SK-N-MC (cell line): ENCODE measurements at places on chromosomes 11 and 22.

GRCh38 chr22:19535001-19535400 is 10.8 kb upstream of the CLDN5 start:
- DNase-seq: no peak

DNA sequence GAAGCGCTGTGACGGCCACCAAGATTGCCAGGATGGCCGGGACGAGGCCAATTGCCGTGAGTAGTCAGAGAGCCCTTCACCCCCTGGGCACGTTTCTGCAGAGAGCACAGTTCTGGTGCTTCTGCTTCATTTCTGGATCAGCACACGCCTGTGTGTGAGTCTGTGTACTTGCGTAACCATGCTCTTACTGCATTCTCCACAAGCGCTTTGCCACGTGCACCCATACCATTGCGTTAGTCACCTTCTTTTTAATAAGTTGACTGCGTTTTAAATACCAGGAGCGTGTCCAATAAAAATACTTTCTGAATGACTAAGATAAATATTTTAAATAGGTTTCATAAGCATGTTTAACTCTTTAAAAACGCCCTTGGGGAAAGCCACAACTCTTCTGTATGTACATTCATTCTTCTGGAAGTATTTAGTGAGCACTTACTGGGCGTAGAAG is 143.0 kb upstream of the SORL1-AS1 start:
- DNase-seq: peak; percentile 20

DNA sequence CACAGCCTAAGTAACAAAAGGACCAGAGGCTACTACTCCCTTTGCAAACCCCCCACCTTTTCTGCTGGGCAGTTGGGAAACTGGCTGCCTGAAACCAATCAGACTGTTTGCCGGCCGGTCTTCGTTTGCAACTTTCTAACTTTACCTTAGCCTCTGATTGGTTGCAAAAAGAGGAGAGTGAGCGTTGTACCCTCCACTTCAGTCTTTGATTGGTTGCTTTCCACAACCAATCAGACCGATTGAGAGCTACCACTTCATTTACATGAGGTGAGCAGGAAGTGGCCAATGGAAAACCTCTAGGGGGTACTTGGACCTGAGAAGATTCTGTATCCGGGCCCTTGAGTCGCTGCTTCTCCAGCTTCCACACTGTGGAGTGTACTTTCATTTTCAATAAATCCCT is 18.8 kb upstream of the CLNS1A start:
- no peak for DNase-seq

- DNase-seq: no peak
Measured at GRCh38 chr11:6889835-6890234, 2.5 kb downstream of the OR2D2 start.

GRCh38 chr11:58578136-58578634 is 678 bp upstream of the ZFP91 start:
- DNase-seq: peak; percentile 97

DNA sequence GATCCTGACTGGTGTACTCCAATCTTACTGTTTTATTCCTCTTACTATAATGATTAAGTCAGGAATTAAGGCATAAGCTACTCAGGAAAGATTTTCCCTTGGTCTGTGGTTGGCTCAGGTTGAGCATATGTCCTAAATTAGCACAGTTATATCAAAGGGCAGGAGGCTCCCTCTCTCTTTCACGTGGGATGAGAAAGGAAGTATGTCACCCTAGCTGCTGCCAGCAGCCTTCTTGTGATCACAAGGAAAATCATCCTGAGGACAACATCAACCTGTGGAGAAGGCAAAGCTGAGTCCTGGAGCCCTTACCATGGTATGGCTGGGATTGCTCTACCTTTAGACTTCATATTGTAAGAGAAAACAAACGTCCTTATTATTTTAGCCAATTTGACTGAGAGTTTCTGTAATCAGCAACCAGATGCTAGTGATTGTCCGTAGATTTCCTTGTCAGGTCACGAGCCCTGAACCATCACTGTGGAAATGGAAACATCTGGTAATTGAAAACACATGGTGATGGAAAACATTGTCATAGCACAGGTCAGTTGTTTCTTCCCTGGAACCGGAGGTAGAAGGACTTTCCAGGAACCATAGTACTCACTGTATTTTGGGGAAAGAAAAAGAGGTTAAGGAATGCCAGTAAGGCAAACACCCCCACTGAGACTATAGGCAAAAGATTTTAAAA is 40.6 kb upstream of the DEUP1 start:
- DNase-seq: no peak

DNA sequence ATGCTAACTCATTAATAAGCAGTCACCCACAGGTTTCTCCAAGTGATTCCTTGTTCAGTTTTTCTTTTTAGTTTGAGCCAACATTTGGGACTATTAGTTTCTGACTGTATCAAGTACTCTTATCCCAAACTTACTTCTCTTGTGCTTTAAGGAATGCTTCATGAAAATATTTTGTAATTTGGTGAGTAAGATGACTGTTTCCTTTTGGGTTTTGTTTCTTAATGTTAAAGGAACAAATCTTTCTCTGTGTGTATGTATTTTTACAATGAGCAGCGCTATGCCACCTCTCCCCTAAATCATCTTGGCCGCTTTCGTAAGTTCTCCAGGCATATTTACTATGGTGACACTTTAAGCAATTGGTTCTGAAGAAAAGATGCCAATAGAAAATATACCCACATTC is 72.4 kb downstream of the LDLRAD3 start:
- DNase-seq: no peak
